ENCODE measurements at places on chromosomes 3 and 15.

DNA sequence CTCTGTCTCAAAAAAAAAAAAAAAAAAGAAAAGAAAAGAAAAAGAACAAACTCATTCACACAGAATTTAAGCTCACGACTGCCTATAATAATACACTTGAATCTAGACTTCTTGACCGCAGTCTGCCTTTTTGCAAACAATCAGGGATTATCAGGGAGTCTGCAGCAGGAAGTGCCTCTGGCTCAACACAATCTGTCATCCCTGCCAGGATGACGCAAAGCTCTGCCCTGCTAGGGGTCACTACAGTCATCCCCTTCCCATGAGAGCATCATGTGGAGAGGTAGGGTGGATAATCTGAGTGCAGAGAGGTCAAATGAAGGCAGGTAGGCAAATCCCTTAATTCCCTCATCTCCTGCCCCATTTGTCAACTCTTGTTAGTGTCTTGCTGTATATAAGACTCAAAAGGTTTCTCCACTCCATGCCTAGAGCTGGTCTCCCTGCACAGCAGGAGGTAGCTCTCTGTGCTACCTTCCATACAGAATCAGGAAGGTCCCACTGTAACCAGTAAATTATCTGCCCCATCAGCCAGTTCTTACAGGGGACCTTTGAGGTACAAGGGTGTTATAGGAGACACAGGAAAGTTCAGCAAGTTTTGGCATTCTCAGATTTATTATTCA is 4.2 kb downstream of the UBAP1L start:
- DNase-seq = no peak

GRCh38 chr3:99967796-99968195 is 146.5 kb downstream of the FILIP1L start:
- no peak for DNase-seq

- no peak for DNase-seq
These were observed 918.4 kb downstream of the NAALADL2 start for GRCh38 chr3:175777495-175777894.

GRCh38 chr3:71400986-71401451 is 182.5 kb downstream of the FOXP1 start:
- no peak for DNase-seq

DNA sequence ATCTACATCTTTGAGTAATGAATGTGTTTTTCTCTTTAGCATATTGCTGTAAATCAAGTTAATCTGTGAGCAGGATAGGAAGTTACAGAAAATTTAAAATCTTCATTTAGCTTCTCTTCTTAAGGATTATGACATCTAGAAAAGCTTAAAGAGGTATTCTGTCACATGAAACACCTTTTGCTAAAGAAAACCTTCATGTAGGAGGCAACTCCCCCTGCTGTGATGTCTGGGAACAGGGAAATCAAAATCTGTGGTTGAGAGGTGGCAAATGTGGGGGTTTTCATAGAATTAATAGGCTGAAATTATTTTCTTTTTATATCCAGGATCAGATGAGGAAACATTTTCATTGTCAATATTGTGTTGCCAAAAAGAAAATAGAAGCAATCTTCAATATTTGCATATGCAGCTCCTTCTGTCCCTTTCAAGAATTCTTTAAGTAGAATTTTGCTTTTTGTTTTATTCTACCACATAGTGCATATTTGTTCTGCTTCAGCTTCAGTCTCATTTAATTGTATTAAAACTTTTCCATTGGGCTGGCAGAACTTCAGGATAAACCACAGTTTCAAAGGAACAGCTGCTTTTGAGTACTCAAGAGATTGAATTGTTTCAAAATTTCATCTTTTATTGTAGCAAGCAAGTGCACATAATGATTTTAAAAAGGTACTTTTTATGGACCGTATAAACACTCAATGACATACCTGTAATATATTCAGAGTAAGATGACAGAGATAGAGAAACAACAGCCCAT is 128.4 kb downstream of the RAP2B start:
- DNase-seq = no peak

GRCh38 chr3:135017003-135017893 is 222.2 kb downstream of the EPHB1 start:
- peak; percentile 75 for DNase-seq

DNA sequence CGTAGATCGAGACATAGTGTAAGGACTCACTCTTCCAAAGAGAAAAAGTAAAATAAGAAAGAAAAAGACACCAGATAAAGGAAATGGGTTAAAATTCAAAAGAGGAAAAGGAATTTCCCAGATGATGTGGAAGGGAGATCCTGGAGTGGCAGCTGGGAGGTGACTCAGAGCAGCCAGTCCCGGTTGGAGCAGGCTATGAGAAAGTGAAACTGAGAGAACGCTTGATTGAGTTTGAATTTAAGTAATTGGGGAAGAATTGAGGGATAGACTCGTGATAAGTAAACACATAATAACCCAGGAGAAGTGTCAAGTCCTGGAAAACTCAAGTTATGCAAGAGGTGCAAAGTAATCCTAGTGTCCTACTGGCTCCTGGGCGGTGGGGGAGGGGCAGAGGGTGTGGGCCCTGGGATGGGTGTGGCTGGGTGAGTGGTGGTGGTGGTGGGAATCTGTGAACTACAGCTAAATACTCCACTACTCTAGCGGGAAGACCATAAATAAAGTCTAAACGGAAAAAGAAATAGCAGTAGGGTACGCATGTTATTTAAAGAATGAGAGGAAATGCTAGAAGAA is 1.2 kb downstream of the PRR20G start:
- no peak for DNase-seq

DNA sequence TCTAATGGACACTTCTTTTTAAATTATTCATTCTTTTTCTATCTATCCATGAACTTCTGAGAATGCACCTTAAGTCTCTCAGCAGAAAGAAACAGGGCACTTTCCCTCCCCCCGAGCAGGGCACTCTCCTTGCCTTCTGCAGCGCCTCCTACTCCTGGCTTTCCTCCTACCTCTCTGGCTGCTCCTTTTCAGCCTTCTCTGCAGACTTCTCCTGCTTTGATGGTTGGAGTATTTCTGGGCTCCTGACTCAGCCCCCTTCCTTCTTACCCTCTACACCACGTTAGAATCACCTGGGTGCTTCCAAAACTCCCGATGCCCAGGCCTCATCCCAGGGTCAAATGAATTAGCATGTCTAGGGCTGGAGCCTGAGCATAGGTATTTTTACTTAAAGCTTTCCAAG is 3.4 kb downstream of the SCN5A start:
- DNase-seq = no peak

DNA sequence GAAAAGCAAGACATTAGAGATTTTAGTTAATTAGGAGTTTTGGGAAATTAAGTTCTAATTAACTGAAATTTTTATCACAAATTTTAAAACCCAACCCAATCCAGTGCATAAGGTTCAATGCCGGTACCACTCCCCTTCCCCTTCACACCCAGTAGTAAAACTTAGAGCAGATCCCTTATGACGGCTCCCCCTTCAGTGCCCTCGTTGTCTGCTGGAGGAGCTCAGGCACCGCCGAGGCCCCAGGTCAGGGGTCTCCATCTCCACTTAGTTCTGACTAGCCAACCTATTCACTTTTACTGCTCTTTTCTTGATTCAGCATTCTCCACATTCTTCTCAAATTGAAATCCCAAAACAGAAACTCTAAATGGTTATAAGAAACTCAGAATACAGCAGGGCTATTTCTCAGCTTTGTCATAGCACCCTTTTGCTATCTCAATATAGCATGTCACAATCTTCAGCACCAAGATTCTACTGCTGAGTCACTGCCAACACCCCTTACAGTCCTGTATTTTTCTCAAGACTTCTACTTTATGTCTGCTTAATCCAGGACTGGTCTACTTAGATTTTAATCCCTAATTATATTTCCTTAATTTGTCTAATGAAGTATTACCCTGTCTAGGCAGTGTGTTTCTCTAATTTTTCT is 39.8 kb downstream of the TUBGCP4 start:
- no peak for DNase-seq

- no peak for DNase-seq
These were observed 13.1 kb upstream of the NAALADL2 start for GRCh38 chr3:174846055-174846454.

All from kidney (tissue), 22 donors.